ENCODE measurements at places on chromosomes 3 and 15. TPM values are rescaled to one million over a fixed set of nuclear protein-coding genes. Genes with fewer than 3 reads are reported as not detected.
A peak's percentile ranks its signal among the peaks of the same experiment; 100 is the strongest.

GRCh38 chr3:184155644-184156521 lies 706 bp downstream of the DVL3 start:
- no peaks in the 10 kb centered on the region for H3K4me1 ChIP-seq
- DNase-seq = peak; percentile 82
- H3K36me3 ChIP-seq = peaks cover 3% of the 10 kb centered on the region

DNA sequence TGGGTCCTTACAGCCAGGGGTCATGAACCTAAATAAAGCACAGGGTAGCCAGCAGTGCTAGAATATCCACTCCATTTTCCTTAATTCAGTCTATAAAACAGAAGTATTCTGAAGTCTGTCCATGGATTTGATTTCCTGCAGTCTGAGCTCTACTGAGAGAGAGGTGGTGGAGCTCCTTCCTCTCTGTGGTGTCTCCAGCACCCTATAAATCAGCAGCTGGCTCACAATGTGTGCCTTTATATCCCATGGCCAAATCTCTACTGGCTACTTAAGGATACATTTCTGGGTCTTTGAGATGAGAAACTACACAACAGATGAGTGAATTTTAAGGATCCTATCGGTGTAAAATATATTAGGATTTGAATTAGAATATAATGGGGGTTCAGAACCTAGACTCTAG lies 339.9 kb upstream of the RBMS3 start:
- H3K27ac ChIP-seq = no peak overlapping the region
- no peaks in the 10 kb centered on the region for H3K36me3 ChIP-seq
- H3K4me1 ChIP-seq = no peaks in the 10 kb centered on the region
- no peak for DNase-seq
- no peak overlapping the region for H3K4me3 ChIP-seq
- H3K27me3 ChIP-seq = no peaks in the 10 kb centered on the region

- no peaks in the 10 kb centered on the region for H3K36me3 ChIP-seq
- H3K4me3 ChIP-seq = no peak overlapping the region
- peaks cover 3% of the 10 kb centered on the region for H3K4me1 ChIP-seq
- DNase-seq = no peak
Measured at GRCh38 chr3:107392549-107393165, 15.4 kb downstream of the CCDC54 start.

- H3K27me3 ChIP-seq = no peaks in the 10 kb centered on the region
- H3K4me1 ChIP-seq = no peaks in the 10 kb centered on the region
- no peak overlapping the region for H3K4me3 ChIP-seq
- no peak for DNase-seq
- no peaks in the 10 kb centered on the region for H3K36me3 ChIP-seq
Measured at GRCh38 chr3:28386049-28386448, 37.4 kb upstream of the AZI2 start.

SNX33 gene
- 23.2 TPM for total RNA-seq

DNA sequence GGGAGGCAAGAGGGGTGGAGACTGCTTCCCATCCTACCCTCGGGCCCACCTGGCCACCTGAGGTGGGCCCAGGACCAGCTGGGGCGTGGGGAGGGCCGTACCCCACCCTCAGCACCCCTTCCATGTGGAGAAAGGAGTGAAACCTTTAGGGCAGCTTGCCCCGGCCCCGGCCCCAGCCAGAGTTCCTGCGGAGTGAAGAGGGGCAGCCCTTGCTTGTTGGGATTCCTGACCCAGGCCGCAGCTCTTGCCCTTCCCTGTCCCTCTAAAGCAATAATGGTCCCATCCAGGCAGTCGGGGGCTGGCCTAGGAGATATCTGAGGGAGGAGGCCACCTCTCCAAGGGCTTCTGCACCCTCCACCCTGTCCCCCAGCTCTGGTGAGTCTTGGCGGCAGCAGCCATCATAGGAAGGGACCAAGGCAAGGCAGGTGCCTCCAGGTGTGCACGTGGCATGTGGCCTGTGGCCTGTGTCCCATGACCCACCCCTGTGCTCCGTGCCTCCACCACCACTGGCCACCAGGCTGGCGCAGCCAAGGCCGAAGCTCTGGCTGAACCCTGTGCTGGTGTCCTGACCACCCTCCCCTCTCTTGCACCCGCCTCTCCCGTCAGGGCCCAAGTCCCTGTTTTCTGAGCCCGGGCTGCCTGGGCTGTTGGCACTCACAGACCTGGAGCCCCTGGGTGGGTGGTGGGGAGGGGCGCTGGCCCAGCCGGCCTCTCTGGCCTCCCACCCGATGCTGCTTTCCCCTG lies 2.2 kb upstream of the FES start:
- DNase-seq = no peak
- no peaks in the 10 kb centered on the region for H3K27me3 ChIP-seq
- H3K4me3 ChIP-seq = no peak overlapping the region
- peaks cover 13% of the 10 kb centered on the region for H3K36me3 ChIP-seq
- no peak overlapping the region for H3K27ac ChIP-seq

DNA sequence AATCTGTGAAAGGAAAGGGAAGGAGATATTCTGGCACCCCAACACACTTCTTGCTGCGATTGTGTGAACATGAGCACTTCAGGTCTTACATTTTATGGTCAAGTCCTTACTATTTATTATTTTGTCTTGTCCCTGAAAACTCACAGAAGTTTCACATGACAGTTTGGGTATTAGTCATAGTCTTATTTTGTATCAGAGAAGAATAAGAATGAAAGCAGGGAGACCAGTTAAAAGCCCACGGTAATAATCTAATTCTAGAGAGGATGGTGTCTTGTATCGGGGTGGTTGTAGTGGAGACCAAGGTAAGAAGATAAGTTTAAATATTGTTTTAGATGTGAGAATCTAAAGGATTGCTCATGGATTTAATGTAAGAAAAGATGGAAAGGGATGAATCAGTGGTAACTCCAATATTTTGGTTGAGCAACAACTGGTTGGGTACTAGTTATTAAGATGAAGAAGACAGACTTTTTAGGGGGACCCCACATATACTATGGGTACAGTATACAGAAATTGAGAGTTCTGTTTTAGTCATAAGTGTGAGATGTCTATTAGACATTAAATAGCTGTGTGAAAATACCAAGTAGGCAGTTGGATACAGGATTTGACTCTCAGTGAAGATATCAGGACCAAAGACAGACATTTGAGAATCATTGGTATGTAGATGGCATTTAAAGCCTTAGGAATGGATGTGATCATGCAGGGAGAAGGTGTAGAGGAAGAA lies 227.6 kb downstream of the MFSD1 start:
- H3K27me3 ChIP-seq = no peaks in the 10 kb centered on the region
- H3K4me1 ChIP-seq = no peaks in the 10 kb centered on the region
- H3K27ac ChIP-seq = no peak overlapping the region
- no peaks in the 10 kb centered on the region for H3K36me3 ChIP-seq
- H3K4me3 ChIP-seq = no peak overlapping the region

- H3K4me1 ChIP-seq = peaks cover 38% of the 10 kb centered on the region
- no peaks in the 10 kb centered on the region for H3K27me3 ChIP-seq
- DNase-seq = no peak
- peaks cover 5% of the 10 kb centered on the region for H3K36me3 ChIP-seq
- H3K4me3 ChIP-seq = no peak overlapping the region
- no peak overlapping the region for H3K27ac ChIP-seq
Measured at GRCh38 chr15:57503911-57504598, 87.6 kb upstream of the MYZAP start.

GRCh38 chr3:111989061-111989678 lies 9.6 kb upstream of the TAGLN3 start:
- no peak overlapping the region for H3K4me3 ChIP-seq
- no peaks in the 10 kb centered on the region for H3K27me3 ChIP-seq
- no peak for DNase-seq
- no peak overlapping the region for H3K27ac ChIP-seq
- peaks cover 31% of the 10 kb centered on the region for H3K36me3 ChIP-seq
- no peaks in the 10 kb centered on the region for H3K4me1 ChIP-seq

DNA sequence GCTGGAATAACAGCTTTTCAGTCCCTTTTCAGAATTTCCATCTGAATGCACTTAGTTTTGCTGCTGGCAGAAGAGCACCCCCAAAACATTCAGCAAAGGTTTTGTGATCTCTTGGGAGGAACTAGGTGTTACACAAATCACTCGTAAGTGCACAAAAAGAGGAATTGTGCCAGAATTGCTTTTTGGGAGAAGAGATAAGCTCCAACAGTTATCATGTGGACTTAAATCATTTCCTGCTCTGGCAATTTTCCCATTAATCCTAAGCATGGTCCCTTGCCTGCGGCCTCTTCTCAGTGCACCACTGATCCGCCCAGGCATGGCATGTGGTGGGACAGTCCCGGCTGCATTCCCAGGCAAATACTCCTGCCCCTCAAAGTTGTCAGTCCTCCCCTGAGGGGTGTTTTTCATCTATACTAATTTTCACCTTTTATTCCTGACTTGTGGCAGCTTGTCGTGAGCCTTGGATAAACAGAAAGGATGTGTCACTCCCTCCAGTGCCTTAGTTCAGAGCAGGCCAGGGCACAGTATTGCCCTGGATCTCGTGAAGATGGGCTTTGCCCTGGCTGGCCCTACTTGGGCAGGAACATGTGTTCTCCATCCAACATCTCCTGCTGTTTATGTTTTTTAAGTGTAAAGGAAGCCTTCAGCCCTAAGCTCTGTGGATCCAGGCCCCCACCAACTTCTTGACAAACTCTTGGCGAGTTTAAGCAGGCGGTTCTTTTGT lies 44.6 kb upstream of the VILL start:
- H3K4me3 ChIP-seq = no peak overlapping the region
- peak; percentile 48 for DNase-seq
- H3K27me3 ChIP-seq = no peaks in the 10 kb centered on the region
- no peaks in the 10 kb centered on the region for H3K4me1 ChIP-seq

SAMD7 gene
- total RNA-seq = not detected

- no peaks in the 10 kb centered on the region for H3K36me3 ChIP-seq
- no peak overlapping the region for H3K27ac ChIP-seq
- H3K4me3 ChIP-seq = no peak overlapping the region
- peaks cover 20% of the 10 kb centered on the region for H3K27me3 ChIP-seq
Measured at GRCh38 chr15:66955871-66956585, 109.4 kb upstream of the SMAD3 start.

DNA sequence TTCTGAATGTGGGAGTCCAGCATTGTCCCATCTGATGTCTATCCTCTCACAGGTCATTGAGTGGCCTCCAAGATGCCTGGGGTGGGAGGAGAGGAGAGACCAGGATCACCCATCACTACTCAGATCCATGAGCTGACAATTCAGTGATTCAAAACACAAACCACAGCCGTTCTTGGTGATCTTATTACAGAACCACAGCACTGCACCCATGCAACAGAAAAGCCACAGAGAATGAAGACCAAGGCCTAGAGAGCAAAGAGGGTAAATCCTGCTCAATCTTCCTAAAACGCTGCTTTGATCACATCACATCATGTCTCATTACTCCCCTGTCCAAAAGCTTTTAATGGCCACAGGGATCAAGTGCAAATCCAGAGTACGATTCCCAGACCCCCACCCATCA lies 23.5 kb downstream of the ANP32A start:
- H3K4me3 ChIP-seq = no peak overlapping the region
- H3K27ac ChIP-seq = no peak overlapping the region
- H3K36me3 ChIP-seq = peaks cover 53% of the 10 kb centered on the region
- H3K27me3 ChIP-seq = no peaks in the 10 kb centered on the region

DNA sequence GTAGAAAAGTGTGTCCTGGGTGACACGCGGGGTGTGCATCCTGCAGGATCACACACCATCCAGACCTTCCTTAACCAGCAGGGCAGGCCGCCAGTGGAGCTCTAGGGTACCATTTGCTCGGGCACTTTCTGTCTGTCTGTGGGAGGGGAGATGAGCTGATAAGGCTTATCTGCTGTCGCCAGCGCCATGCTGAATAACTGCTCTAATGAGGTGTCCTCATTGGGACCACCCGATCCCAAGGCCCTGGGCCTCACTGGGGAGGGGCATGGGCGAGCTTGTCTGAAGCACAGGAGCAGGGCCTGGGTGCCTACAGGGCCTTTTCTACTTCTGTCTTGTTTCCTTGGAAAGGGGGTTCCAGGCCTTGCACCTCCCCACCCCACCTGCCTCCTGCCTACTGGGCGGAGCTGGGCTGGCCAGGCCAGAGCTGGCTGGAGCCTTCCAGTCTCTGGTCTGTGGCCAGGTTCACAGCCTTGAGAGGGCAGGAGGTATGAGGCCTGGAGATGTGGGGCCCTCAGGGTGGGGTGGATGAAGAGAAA lies 2.5 kb upstream of the GATA2 start:
- DNase-seq = peak; percentile 43
- H3K27me3 ChIP-seq = peaks cover 91% of the 10 kb centered on the region
- H3K36me3 ChIP-seq = no peaks in the 10 kb centered on the region
- H3K27ac ChIP-seq = no peak overlapping the region
- H3K4me3 ChIP-seq = no peak overlapping the region

GRCh38 chr3:102068327-102068726 lies 219.0 kb downstream of the NFKBIZ start:
- no peaks in the 10 kb centered on the region for H3K27me3 ChIP-seq
- no peak overlapping the region for H3K27ac ChIP-seq
- no peak for DNase-seq
- H3K4me3 ChIP-seq = no peak overlapping the region

- H3K27ac ChIP-seq = no peak overlapping the region
- H3K36me3 ChIP-seq = no peaks in the 10 kb centered on the region
- DNase-seq = no peak
- H3K4me3 ChIP-seq = no peak overlapping the region
- no peaks in the 10 kb centered on the region for H3K27me3 ChIP-seq
Measured at GRCh38 chr3:30225021-30225420, 381.4 kb upstream of the TGFBR2 start.
